ENCODE measurements at places on chromosomes 11 and 22.

GRCh38 chr11:77506857-77507256 lies 33.0 kb upstream of the PAK1 start:
- DNase-seq: peak; percentile 52

DNA sequence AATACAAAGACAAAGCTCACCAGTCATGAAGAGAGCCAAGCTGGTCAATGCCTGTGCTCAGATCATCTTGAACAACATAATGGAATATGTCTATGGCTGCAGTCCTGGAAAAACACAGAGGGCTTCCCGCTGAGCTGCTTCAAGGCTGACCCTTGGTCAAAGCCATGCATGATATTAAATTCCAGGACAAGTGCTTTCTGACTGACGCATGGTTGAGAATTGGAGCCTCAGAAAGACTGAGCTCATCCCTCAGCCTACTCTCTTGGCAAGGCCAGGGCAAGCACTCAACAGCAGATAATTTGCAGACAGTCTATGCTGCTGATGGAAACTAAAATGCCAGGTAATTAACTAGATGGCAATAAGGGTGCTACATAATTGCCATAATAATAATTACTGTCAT lies 89.2 kb downstream of the GALNT18 start:
- DNase-seq: peak; percentile 20

GRCh38 chr11:2375341-2375853 lies 1.7 kb upstream of the CD81 start:
- no peak for DNase-seq

DNA sequence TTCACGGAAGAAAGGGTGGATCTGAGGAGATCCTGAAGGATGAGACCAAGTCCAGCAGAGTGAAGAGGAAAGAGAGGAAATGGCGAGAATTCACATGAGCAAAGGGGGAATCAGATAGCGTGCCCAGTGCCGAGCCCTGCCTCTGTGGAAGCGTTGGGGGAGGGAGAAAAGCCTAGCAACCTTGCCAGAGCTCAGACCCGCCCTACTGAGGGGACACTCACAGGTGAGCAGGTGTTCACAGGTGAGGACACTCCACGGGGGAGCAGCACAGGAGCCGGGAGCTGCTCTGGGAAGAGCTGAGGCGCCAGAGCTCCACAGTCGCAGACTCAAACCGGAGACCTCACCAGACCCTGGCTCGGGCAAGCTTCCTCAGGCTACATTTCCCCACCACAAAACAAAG lies 56.2 kb downstream of the MICAL3 start:
- no peak for DNase-seq

- DNase-seq: no peak
These were observed 406.5 kb upstream of the NARS2 start for GRCh38 chr11:78981153-78981552.

All from fibroblast of skin of scalp (primary cell).